Astrocyte (in vitro differentiated cells and primary cell): ENCODE measurements at places on chromosomes 1 and 21. TPM values are rescaled to one million over a fixed set of nuclear protein-coding genes. Genes with fewer than 3 reads are reported as not detected.

The ADORA3 gene
- total RNA-seq: not detected in 2 replicates

The NTNG1 gene
- total RNA-seq: 6.7 and 8.1 TPM in 2 replicates

The HSD3B2 gene
- not detected in 2 replicates for total RNA-seq

The NPR1 gene
- 0.07 and 0.11 TPM in 2 replicates for total RNA-seq

The OR2T11 gene
- not detected in 2 replicates for total RNA-seq

The PGBD5 gene
- 14.7 and 22.4 TPM in 2 replicates for total RNA-seq

The FAM167B gene
- 0.64 and 0.75 TPM in 2 replicates for total RNA-seq

The FCGR3B gene
- not detected in 2 replicates for total RNA-seq

The SPATA46 gene
- not detected in 2 replicates for total RNA-seq

The KRTAP13-3 gene
- total RNA-seq: not detected in 2 replicates

The TSPEAR gene
- total RNA-seq: not detected in 2 replicates
